EL (cell line): ENCODE measurements at places on chromosomes 5 and 9.

- DNase-seq = no peak
These were observed 15.7 kb downstream of the SCGB3A1 start for GRCh38 chr5:180575571-180575970.

DNA sequence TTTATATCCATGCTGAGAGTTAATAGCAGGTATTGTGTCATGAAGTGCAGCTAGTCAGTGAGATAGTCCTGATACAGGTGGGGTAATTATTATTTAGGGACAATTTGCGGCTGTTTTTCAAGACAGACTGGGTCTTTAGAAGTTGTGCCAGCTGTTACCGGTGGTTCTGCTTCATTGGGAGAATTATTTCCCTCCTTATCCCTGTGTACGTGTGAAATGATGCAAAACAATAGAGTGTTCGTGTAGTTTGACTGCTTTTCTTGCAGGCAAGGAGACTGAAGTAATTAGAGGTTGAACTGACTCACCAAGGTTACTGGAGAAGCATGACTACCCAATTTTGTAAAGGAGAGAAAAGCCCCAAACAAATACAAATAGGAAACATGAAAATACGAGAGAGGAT, 101.7 kb downstream of the ARRDC3 start:
- peak; percentile 69 for DNase-seq

DNA sequence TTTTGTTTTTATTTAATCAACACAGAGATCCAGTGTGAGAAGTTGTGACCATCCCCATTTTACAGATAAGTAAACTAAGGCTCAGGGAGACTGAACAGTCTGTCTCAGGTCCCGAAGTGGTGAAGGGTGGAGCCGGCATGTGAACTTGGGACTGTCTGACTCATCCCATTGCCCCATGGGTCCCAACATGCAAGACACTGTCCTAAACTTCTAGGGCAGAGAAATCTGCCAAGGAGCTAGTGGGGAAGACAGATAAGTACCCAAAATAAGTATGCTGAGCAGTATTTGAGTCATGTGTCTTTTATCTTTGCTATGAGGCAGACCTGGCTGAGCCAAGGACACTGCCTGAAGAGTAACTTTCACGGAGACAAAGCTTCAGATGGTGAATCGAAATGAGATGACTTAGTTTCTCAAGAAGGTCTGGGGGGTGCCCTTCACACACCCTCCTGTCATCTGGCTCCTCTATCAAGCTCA, 64.3 kb upstream of the SLC25A51 start:
- DNase-seq = peak; percentile 74

DNA sequence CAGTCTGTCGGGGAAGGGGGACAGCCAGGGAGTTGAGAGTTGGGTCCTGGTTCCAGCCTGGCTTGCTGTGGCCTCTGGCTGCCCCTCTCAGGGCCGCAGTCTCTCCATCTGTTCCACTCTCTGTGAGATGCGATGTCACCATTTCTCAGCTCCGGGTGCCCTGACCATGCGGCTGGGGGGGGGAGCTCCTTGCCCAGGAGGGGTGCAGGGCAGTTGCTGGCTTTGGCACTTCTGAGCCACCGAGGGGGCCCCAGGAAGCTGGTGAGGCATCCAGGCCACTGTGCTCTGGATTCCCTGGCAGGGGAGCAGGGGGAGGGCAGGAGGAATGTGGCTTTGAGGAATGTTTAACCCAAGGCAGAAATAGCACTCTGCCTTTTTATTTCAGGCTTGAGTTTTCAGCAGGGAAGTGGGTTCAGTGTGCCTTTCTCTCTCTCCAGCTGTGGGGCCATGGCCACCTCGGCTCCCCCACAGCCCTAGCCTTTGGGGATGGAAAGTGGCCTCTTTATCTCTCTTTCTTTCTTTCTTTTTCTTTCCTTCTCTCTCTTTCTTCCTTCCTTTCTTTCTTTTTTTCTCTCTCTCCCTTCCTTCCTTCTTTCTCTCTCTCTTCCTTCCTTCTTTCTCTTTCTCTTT, 11.0 kb downstream of the NCS1 start:
- DNase-seq = peak; percentile 89

- DNase-seq = no peak
These were observed 75.1 kb upstream of the ADCY2 start for GRCh38 chr5:7320701-7321301.

DNA sequence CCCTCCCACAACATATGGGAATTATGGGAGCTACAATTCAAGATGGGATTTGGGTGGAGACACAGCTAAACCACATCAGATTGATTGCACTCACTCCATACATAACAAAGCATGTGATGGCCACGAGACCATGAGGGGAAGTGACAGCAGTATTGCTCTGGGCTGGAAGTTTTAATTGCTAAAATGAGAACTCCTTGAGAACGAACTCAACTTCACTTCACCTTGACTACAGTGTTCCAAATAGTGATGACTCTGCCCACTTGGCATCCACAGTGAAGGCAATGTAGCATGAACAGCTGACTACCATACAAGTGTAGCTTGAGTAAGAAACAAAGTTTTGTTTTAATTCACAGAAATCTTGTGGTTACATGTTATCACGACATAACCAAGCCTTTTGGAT, 739 bp upstream of the SPINK7 start:
- DNase-seq = no peak

- no peak for DNase-seq
These were observed 1019.0 kb downstream of the NR2F1-AS1 start for GRCh38 chr5:92562065-92562464.

DNA sequence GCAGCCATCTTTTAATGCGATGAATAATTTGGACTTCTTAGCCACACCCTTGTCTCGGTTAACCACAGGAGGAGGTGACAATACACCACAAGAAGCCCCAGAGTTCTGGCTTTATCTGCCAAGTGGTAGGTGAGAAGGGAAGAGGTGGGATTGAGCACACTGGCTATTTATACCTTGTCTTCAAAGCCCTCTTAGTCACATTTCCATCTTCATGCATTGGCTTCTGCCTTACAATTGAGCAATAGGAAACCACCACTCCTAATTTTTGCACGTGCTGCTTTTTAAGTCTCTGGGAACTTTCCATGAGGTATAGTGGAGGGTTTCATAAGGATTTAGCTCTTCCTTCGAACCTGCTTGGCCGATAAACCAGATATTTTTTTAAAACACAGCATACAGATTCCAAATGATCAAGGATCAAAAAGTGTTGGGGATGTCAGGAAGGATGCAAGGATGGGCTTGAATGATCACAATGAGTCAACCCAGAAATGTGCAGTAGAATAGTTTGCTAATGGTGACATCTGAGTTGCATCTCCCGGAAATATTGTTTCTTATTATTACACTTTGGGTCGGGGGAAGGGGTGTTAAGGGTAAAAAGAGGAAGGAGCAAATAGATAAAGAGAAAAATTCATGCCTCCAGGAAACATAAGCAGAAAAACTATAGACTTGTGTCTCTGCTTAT, 25.5 kb downstream of the PLAC8L1 start:
- no peak for DNase-seq

GRCh38 chr5:60677850-60678664, 21.9 kb downstream of the DEPDC1B start:
- peak; percentile 51 for DNase-seq

DNA sequence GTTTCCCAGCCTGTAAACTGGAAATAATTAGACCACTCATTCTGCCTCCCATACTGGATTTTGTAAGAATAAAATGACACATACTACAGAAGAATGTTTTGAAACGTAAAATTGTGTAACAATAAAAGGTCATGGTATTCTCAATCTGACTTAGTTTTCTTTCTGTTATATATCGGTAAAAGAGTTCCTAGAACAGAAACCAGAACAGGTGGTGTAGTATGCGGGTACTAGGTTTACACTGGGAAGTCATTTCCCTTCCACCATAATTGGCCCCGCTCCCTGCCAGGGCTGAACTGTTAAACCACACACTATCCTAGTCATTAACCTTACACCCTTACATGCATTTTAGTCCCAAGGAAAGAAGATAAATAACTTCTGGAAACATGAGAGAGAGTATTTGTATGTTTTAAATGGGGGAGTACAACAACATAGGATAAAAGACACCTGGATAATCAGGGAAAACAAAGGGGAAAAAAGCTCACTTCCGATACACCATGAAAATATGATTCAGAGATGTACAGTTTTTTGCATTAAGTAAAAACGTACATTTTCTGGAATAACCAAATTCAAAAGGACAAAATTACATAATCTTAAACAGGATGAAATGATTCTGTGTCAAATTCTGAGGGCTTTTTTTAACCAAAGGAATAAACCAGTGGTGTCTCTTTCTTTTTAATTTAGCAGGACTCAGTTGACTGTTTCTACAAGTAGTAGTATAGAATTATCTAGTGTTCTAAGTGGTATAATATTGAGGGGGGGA, 199.7 kb downstream of the GLIS3 start:
- peak; percentile 40 for DNase-seq

- no peak for DNase-seq
These were observed 382.9 kb upstream of the RFX3 start for GRCh38 chr9:3908731-3909130.

DNA sequence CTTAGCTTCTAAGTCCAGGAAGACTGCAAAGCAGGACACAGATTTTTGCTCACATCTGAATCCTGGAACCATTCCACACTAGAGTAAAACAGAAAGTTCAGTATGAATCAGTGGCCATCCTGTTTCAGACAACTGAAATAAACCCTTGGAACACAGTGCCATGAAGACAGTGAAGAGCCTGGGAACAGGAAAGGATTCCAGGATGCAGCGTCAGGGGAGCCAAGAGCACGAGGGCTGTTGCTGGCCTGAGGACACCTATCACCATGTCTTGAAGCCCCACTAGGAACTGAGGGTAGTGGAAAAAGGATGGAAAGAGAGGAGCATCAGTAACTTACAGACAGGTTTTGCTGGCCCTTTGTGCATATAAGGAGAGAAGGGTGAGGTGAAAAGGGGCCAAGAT, 115.3 kb upstream of the FSTL4 start:
- DNase-seq = no peak

- DNase-seq = no peak
These were observed 29.6 kb downstream of the PSMB7 start for GRCh38 chr9:124385623-124386022.
